Stimulated activated CD8-positive, alpha-beta memory T cell treated with anti-CD3 and anti-CD28 coated beads, Interleukin-7, amount 100 ng/mL, for 1 hour (primary cell): ENCODE measurements at places on chromosomes 5 and 9.

- no peak for DNase-seq
Observed at GRCh38 chr9:131994364-131995125, 85.1 kb downstream of the MED27 start.

- no peak for DNase-seq
Observed at GRCh38 chr5:7876867-7877266, 7.9 kb downstream of the MTRR start.

GRCh38 chr9:135479469-135480052 is at the start of gene PPP1R26:
Gene PPP1R26, plus strand, starts transcription at chr9:135479782. Its CDS starts 4,729 bp downstream, at chr9:135484511.
- no peak for DNase-seq

GRCh38 chr9:134825025-134825424 is 55.6 kb upstream of the FCN2 start:
- DNase-seq, result no peak

DNA sequence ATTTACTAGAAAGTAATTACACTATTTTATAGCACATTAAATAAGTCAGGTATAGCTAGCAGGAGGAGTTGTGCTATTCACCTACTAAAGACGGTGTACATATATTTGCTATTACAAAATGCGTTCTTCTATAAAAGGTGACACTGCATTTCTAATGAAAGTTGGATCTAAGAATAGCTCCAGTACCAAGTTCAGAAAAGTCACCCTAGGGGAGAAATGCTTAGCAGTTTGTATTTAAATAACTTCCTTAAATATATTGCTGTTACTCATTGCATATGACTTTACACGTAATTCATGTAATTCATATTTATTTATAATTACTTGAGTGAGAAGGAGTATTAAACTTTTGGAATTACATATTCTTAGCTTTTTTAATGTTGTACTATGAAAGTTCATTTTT is 7.0 kb upstream of the SUB1 start:
- no peak for DNase-seq

GRCh38 chr9:105290954-105291353 is 46.5 kb downstream of the SLC44A1 start:
- DNase-seq, result no peak

GRCh38 chr9:70504834-70505233 is 90.4 kb upstream of the KLF9 start:
- no peak for DNase-seq

- DNase-seq, result no peak
Observed at GRCh38 chr9:115757461-115757860, 396.1 kb upstream of the PAPPA start.

- DNase-seq, result no peak
Observed at GRCh38 chr5:104915226-104915625, 1352.6 kb upstream of the NUDT12 start.
